Muscle of back (tissue), 13 donors: ENCODE measurements at places on chromosomes 5 and 9.

DNA sequence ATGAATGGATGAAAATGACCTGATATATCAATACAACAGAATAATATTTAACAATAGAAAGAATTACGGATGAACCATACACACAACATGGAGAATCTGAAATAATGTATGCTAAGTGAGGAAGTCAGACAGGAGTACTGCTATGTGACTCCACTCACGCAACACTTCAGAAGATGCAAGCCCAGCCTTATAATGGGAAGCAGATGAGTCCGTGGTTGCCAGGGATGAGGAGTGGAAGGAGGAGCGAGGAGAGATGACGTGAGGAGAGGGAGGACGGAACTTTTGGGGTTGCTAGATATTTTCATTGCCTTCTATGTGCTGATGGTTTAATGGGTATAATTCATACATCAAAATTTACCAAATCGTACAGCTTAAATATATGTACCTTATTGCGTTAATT is 55.4 kb upstream of the ERCC6L2 start:
- DNase-seq, result no peak

GRCh38 chr5:120591911-120592310 is 127.8 kb downstream of the PRR16 start:
- no peak for DNase-seq

DNA sequence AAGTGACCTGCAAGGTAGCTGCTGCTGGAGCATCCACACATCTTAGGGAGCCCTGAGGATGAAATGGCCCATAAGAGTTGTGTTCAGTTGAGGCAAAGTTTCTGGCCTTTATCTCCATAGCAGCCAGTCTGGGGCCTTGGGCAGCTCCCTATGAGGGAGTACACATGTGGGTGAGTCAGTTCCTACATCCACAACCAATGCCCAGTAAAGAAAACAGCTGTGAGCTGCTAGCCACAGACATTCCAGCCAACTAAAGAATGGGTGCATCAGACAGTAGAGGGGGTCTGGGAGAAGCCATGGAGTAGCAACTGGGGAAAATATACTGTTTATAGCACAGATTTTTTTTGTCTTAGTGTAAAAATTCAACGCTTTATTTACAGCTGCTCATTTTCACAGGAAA is 720.7 kb downstream of the TLE1 start:
- DNase-seq, result no peak

- no peak for DNase-seq
Observed at GRCh38 chr9:133008406-133008805, 22.4 kb upstream of the GTF3C5 start.
